Heart right ventricle (tissue), 16 donors: ENCODE measurements at places on chromosomes 4 and X. TPM values are rescaled to one million over a fixed set of nuclear protein-coding genes. Genes with fewer than 3 reads are reported as not detected.

GRCh38 chr4:16676230-16676770, 222.1 kb downstream of the LDB2 start:
- DNase-seq: peak; percentile 47

GRCh38 chr4:110025056-110025455, 112.4 kb downstream of the EGF start:
- no peak for DNase-seq

DNA sequence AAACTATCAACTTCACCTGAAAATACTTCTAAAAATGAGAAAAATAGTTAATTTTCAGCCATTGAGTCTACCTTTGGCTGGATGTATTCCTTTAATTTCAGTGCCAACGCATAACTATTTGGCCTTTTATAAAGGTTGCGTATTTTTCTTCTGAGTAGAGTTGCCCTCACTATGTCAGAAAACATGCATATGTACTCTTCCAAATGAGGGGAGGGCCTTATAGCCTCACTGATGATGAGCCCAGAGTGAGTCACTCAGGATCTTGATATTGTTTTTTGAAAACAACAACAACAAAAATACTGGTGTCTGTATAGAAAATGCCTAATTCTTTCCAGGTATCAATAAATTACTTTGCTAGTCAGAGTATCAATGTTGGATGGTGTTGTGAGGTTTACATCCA, 349.3 kb downstream of the FBXO8 start:
- DNase-seq: no peak

DNA sequence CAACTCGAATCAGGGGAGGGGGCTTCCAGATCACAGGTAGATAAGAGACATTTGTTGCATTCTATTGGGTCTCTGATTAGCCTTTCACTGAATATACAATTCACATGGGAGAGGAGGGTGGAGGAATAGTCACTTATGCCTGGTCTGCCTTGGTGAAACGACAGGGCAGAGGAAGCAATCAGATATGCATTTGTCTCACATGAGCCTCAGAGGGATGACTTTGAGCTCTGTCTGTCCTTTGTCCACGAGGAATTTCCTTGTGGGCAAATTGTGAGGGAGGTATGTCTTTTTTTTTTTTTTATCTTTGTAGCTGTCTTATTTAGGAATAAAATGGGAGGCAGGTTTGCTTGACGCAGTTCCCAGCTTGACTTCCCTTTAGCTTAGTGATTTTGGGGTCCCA, 28.5 kb upstream of the TMSB4X start:
- DNase-seq: no peak

GRCh38 chrX:111519215-111519614, 7.8 kb downstream of the SERTM2 start:
- DNase-seq: no peak

DNA sequence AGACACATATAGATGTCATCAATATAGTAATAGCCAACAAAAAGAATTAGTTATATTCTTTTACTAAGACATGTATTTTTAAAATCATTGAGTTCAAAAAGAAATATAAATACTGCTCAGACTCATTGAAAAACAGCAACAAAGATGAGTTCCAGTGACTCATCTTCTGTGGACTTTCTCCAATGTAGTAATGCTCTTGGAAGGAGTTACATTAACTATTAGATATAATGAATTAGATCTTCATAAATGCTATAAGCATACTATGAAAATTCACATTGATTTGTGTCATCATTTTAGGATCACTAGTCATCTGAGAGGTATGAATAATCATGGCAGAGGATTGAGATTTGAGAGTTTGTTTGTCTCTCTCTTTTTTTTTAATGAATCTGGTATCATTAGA, 547.8 kb upstream of the PCDH7 start:
- no peak for DNase-seq

- no peak for DNase-seq
Measured at GRCh38 chrX:140501321-140501720, 3.5 kb downstream of the SOX3 start.

- no peak for DNase-seq
Measured at GRCh38 chr4:15339737-15340136, 88.1 kb upstream of the C1QTNF7 start.

- DNase-seq: no peak
Measured at GRCh38 chr4:113086172-113086695, 36.8 kb downstream of the ANK2 start.

- DNase-seq: no peak
Measured at GRCh38 chr4:185232370-185232769, 23.0 kb downstream of the SNX25 start.

GRCh38 chrX:7215842-7216241, 67.9 kb upstream of the PUDP start:
- no peak for DNase-seq

DNA sequence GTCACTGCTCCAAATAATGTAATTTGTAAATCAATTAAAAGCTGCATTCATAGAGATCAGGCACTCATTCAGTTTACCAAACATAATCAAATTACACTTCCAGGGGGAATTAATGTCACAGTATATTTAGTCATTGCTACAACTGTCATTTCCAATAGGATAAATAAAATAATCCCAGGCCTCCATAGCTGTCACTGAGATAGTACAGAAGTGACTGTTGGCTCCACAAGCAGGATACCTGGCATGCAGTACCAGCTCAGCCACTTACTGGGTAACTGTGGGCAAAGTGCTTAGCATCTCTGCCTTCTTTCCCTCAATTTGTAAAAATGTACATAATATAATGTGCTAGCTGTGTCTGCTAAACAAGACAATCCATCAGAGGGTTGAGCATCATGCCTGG, 128.1 kb downstream of the CAMK2D start:
- DNase-seq: no peak

DNA sequence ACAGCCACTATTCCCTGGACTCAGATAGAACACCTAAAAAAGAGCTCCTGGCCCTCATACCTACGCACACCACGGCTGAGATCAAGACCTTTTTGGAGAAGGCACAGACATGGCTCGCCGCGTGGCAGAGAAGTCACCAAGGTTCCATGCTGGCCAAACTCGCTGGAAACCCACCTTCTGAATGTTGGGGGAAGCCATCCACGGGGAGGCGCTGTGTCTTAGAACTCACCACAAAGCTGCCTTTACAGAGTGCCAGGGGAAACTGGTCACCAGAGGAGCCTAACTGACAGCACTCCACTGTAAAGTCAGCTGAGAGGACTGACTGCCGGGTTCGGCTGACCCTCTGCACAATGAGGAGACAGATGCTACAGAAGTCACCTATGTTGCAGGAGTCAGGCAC, 97.9 kb downstream of the NEUROG2 start:
- no peak for DNase-seq

DNA sequence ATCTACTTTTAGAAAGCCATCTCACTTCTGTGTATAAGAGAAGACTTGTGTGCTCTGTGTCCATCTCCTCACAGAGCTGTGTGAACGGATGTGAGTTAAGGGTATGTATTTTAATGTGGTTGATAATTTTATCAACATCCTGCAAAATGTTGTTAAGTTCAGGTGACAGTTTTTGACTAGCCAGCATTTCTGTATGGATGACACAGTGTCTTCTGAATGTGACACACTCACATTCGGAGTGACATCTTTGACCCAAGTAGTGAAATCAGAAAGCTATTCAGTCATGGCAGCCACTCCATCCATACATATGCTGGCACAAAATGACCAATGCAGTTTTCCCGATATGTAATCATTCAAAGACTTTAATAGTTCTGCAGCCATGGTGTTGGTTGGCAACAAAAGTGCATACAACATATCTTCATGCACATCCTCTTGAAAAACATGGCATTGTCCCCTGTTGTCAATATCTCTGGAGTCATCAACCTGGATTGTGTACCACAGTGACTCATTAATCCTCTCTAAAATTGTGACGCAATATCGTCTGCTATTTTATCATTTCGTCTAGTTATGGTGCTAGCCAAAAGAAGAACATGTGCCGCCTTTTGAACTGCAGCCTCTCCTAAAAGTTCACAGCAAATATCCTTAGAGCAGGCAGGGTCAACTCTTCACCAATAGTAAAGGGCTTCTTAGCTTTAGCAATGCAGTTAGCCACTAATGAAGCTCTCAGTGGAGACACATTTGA, 6.8 kb upstream of the FGF2 start:
- DNase-seq: no peak

DNA sequence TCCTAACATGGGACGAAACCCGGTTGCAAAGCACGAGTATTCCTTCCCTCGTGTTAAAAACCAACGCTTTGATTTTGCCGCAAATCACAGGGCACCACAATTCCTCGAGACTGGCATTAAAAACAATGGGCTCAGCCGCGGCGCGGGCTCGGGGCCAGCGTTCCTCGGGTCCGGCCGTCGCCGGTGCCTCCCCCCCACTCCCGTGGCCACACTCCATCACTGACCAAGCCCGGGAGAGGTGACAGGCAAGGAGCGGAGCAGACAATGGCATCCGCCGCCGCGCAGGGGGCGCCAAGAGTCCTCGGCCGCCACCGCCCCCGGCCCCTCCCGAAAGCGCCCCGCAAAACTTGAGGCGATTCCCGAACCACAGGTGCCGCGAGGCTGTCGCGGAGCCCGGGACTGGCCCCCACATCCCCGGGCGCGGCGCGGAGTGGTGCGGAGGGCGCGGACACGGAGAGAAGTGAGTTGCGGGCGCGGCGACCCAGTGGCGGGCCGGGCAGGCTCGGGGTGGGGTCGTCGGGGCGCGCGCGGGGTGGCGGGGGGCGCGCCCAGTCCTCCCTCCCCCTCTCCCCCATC, 445 bp downstream of the AP1S2 start:
- DNase-seq: peak; percentile 48

- no peak for DNase-seq
Measured at GRCh38 chr4:159899596-159899995, 796.7 kb downstream of the RAPGEF2 start.

GRCh38 chrX:27336466-27337091, 126.6 kb downstream of the PPP4R3C start:
- peak; percentile 4 for DNase-seq

GRCh38 chrX:119497185-119497584, 28.9 kb downstream of the SLC25A5 start:
- DNase-seq: no peak

GRCh38 chr4:53189011-53189410, 176.8 kb downstream of the SCFD2 start:
- DNase-seq: no peak

DNA sequence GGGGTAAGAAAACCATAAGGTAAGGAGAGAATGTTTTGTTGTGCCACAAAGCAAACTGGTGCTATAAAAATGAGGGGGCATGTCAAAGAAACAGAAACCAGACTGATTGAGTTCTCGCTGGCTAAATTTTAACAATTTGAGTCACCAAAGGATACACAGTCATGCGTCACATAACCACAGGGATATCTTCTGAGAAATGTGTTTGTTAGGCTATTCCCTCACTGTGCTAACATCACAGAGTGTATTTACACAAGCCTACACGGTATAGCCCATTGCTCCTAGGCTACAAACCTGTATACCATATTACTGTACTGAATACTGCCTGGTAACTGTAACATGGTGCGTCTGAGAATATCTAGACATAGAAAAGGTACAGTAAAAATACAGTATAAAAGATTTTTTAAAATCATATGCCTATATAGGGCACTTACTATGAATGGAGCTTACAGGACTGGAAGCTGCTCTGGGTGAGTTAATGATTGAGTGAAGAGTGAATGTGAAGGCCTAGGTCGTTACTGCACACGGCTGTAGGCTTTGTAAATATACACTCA, 50.1 kb downstream of the FBXW7 start:
- no peak for DNase-seq

GRCh38 chr4:4633431-4633830, 91.6 kb upstream of the STX18 start:
- no peak for DNase-seq

- DNase-seq: peak; percentile 29
Measured at GRCh38 chrX:150062292-150063137, 124.2 kb upstream of the EOLA2 start.

DNA sequence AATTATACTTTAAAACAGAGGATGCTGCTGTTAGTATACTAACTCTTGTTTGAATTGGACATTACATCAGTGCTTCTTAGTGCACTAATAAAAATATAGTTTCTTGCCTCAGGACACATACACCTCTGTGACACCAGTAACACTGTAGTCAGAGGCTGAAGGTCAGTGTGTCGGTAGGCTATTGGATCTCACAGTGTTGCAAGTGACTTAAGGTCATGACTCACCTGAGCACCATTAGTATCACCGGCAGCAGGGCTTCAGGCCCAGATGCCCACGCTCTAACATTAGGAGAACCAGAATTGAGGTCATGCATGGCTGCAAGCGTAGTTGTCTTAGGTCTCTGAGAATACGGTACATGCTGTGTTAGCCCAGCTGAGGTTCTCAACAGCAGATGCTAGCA, 15.2 kb downstream of the ETDC start:
- DNase-seq: no peak

GRCh38 chr4:108867476-108867875, 104.6 kb upstream of the ETNPPL start:
- no peak for DNase-seq

DNA sequence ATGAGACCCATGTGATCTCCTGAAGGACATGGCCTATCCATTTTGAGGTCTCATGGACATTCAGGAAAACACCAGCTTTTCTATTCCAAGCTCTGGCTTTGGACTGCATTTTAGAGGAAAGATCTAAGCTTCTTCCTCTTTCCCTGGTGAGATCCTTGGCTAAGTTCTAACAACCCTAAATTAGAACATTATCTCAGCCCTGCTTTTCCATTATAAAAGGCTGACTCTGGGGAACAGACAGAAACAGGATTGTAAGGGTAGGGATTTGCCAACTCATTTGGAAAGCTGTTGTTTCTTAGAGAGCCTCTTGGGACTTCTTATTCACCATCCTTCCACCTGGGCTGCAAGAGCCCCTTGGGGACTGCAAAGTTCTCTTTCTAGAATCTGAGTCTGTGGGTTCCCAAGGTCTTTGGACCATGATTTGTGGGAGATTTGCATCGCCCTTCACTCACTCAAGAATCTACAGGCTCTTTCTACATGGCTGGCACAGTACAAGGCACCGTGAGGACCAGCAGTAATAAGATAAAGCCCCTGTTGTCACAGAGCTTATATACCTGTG, 146.9 kb downstream of the FNIP2 start:
- no peak for DNase-seq

GRCh38 chrX:46587158-46587557, 13.6 kb downstream of the CHST7 start:
- DNase-seq: no peak

ANOS1 gene
- 0.88 TPM for polyA plus RNA-seq

TLR1 gene
- polyA plus RNA-seq: 0.49 TPM

ZNF630 gene
- polyA plus RNA-seq: 2.5 TPM

GPRASP3 gene
- polyA plus RNA-seq: 0.73 TPM

UGT8 gene
- not detected for polyA plus RNA-seq

HS3ST1 gene
- 0.88 TPM for polyA plus RNA-seq

RPS6KA3 gene
- 6.7 TPM for polyA plus RNA-seq

PDZD4 gene
- polyA plus RNA-seq: 4.5 TPM

PCSK1N gene
- polyA plus RNA-seq: 0.03 TPM

HTN1 gene
- not detected for polyA plus RNA-seq

GPRIN3 gene
- polyA plus RNA-seq: 3.0 TPM

MAGEC2 gene
- not detected for polyA plus RNA-seq

DCAF12L2 gene
- 0.07 TPM for polyA plus RNA-seq

EPGN gene
- polyA plus RNA-seq: 0.03 TPM

CAPN6 gene
- polyA plus RNA-seq: 0.03 TPM

CENPVL2 gene
- polyA plus RNA-seq: not detected
